ENCODE measurements at places on chromosomes 6 and 20. TPM values are rescaled to one million over a fixed set of nuclear protein-coding genes. Genes with fewer than 3 reads are reported as not detected.

ENPP5 gene
- total RNA-seq: 4.5 TPM

BCAS4 gene
- total RNA-seq: 18.9 TPM

PPIL6 gene
- 3.3 TPM for total RNA-seq

DNA sequence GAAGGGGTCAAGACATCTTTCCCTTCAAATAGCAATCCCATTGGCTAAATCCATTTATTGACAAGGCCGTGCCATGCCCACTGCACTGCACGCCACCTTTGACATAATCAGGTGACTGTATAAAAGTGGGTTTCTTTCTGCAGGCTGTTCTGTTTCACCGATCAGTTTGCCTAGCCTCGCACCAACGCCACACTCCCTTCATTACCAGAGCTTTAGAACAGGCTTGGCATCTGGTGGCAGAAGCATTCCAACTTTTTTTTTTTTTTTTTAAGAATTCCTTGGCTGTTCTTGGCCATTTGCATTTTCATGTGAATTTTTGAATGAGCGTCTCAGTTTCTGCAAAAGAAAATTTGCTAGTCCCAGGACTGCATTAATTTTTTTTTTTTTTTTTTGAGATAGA, 78.1 kb downstream of the PPP1R3G start:
- DNase-seq: no peak
- H3K27ac ChIP-seq: no peak overlapping the region
- H3K4me3 ChIP-seq: no peak overlapping the region
- no peaks in the 10 kb centered on the region for H3K36me3 ChIP-seq
- H3K4me1 ChIP-seq: peaks cover 15% of the 10 kb centered on the region

C20orf202 gene
- not detected for total RNA-seq

- no peaks in the 10 kb centered on the region for H3K27me3 ChIP-seq
- no peaks in the 10 kb centered on the region for H3K36me3 ChIP-seq
- H3K27ac ChIP-seq: no peak overlapping the region
- no peak overlapping the region for H3K4me3 ChIP-seq
- DNase-seq: no peak
- H3K4me1 ChIP-seq: no peaks in the 10 kb centered on the region
These were observed 207.6 kb downstream of the OGFRL1 start for GRCh38 chr6:71496018-71496721.

GRCh38 chr6:113449051-113449450, 408.1 kb upstream of the MARCKS start:
- no peaks in the 10 kb centered on the region for H3K27me3 ChIP-seq
- peaks cover 37% of the 10 kb centered on the region for H3K4me1 ChIP-seq
- no peak overlapping the region for H3K27ac ChIP-seq
- no peaks in the 10 kb centered on the region for H3K36me3 ChIP-seq
- DNase-seq: peak; percentile 45

TINAG gene
- total RNA-seq: not detected

DNA sequence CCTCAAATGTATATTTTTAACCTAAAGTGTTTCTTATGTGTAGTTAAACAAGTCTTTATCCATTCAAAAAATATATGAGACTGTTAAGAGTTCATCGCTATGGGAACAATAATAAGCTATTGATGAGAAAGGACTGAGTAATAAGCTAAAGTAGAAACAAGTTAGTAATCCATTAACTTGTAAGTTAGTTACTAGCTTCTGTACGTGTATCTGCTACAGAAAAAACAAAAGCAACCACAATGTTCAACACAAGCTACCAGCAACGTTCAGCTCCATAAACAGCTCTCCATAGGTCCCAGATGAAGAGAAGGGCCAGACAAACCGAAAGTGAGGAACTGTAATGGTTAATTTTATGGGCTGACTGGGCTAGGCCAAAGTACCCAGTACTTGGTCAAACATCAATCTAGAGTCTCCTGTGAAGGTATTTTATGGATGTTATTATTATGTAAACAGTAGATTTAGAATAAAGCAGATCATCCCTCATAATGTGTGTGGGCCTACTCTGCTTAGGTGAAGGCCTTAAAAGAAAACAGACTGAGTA, 33.8 kb upstream of the FAM135A start:
- no peaks in the 10 kb centered on the region for H3K27me3 ChIP-seq
- DNase-seq: no peak
- H3K4me3 ChIP-seq: no peak overlapping the region
- peaks cover 16% of the 10 kb centered on the region for H3K4me1 ChIP-seq
- H3K27ac ChIP-seq: no peak overlapping the region

- H3K27me3 ChIP-seq: peaks cover 6% of the 10 kb centered on the region
- H3K27ac ChIP-seq: no peak overlapping the region
- H3K4me3 ChIP-seq: no peak overlapping the region
- no peaks in the 10 kb centered on the region for H3K4me1 ChIP-seq
- no peaks in the 10 kb centered on the region for H3K36me3 ChIP-seq
- DNase-seq: no peak
These were observed 106.8 kb downstream of the COL19A1 start for GRCh38 chr6:69973138-69973537.

GRCh38 chr20:31496761-31497295, 17.4 kb upstream of the HM13 start:
- no peak overlapping the region for H3K27ac ChIP-seq
- H3K4me3 ChIP-seq: no peak overlapping the region
- H3K36me3 ChIP-seq: no peaks in the 10 kb centered on the region
- no peak for DNase-seq
- 0 out of 2 replicates have a peak, but pooled peaks cover 6% of the 10 kb centered on the region for H3K4me1 ChIP-seq

- DNase-seq: peak; percentile 35
- no peak overlapping the region for H3K4me3 ChIP-seq
- peaks cover 4% of the 10 kb centered on the region for H3K36me3 ChIP-seq
- H3K27me3 ChIP-seq: no peaks in the 10 kb centered on the region
- peaks cover 22% of the 10 kb centered on the region for H3K4me1 ChIP-seq
These were observed 46.8 kb downstream of the PYGB start for GRCh38 chr20:25294459-25295385.

GRCh38 chr20:63178889-63179686, 36.8 kb downstream of the YTHDF1 start:
- peaks cover 10% of the 10 kb centered on the region for H3K4me1 ChIP-seq
- H3K27ac ChIP-seq: no peak overlapping the region
- no peak overlapping the region for H3K4me3 ChIP-seq
- H3K36me3 ChIP-seq: no peaks in the 10 kb centered on the region
- no peaks in the 10 kb centered on the region for H3K27me3 ChIP-seq
- DNase-seq: peak; percentile 18

TMEM217 gene
- total RNA-seq: 0.98 TPM

- H3K27ac ChIP-seq: no peak overlapping the region
- H3K4me3 ChIP-seq: no peak overlapping the region
- H3K36me3 ChIP-seq: no peaks in the 10 kb centered on the region
- no peaks in the 10 kb centered on the region for H3K27me3 ChIP-seq
These were observed 11.5 kb downstream of the CALHM5 start for GRCh38 chr6:116522896-116523295.

- H3K36me3 ChIP-seq: no peaks in the 10 kb centered on the region
- no peak for DNase-seq
- no peak overlapping the region for H3K4me3 ChIP-seq
- no peak overlapping the region for H3K27ac ChIP-seq
- no peaks in the 10 kb centered on the region for H3K27me3 ChIP-seq
These were observed 2.9 kb upstream of the TRIM39 start for GRCh38 chr6:30323806-30324205.

- H3K4me3 ChIP-seq: no peak overlapping the region
- H3K27me3 ChIP-seq: no peaks in the 10 kb centered on the region
- no peaks in the 10 kb centered on the region for H3K36me3 ChIP-seq
- peak overlapping the region; percentile 8 for H3K27ac ChIP-seq
- H3K4me1 ChIP-seq: peaks cover 10% of the 10 kb centered on the region
These were observed 59.6 kb downstream of the PPP1R14C start for GRCh38 chr6:150202404-150202803.

GRCh38 chr20:38843346-38843745, 37.8 kb downstream of the PPP1R16B start:
- H3K4me3 ChIP-seq: no peak overlapping the region
- H3K36me3 ChIP-seq: no peaks in the 10 kb centered on the region
- H3K4me1 ChIP-seq: no peaks in the 10 kb centered on the region
- no peaks in the 10 kb centered on the region for H3K27me3 ChIP-seq

MYBL2 gene
- total RNA-seq: 92.1 TPM

- H3K4me1 ChIP-seq: no peaks in the 10 kb centered on the region
- H3K27ac ChIP-seq: no peak overlapping the region
- H3K36me3 ChIP-seq: no peaks in the 10 kb centered on the region
- no peak for DNase-seq
- H3K4me3 ChIP-seq: no peak overlapping the region
These were observed 311.9 kb upstream of the CITED2 start for GRCh38 chr6:139686308-139686707.

DNA sequence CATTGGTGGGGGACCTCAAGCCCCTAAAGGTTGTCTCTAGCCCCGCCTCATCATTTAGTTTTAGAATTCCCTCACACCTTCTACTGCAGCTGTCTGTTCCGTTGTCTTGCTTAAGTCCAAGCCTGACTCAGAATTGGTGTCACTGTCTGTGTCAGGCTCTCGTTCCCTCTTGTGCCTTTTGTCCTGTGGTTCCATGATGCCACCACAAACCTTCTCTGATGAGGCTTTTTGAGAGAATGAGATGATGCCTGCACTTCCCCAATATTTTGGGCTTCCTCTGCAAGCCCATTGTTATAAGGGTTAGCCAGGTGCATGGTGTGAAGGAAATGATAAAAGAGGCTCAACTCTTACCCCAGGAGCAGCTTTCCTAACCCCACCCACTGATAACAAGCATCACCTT, 8.1 kb upstream of the AKIRIN2 start:
- peaks cover 5% of the 10 kb centered on the region for H3K4me1 ChIP-seq
- DNase-seq: no peak
- H3K36me3 ChIP-seq: no peaks in the 10 kb centered on the region
- H3K27me3 ChIP-seq: no peaks in the 10 kb centered on the region
- H3K4me3 ChIP-seq: no peak overlapping the region

DNA sequence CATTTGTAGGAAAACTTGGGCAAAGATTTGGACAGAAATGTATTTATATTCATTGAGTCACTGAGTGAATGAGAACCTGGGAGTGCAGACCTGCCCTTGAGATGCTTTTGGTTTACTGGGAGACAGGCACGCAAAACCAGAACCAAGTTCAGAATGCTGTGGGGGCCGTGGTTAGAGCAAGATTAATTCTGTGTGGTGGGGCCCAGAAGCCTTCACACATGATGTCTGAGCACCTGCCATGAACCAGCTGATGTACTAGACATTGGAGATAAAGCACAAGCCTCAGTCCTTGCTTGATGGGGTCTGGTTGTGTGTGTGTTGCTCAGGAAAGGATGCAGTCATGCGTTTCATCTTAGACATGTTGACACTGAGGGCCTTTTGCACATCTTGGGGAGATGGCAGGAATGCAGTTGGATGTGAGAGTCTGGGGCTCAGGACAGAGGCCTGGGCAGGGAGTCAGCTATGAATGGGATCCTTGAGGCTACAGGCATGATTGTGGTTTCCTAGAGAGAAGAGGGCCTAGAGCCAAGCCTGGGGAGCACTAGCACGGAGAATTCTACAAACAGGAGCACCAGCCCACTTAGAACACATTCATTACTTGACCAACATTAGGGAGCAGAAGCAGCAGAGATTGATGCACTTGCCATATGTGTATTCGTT, 114.3 kb upstream of the TMEM181 start:
- no peaks in the 10 kb centered on the region for H3K4me1 ChIP-seq
- no peak for DNase-seq
- no peaks in the 10 kb centered on the region for H3K27me3 ChIP-seq
- no peak overlapping the region for H3K27ac ChIP-seq
- H3K36me3 ChIP-seq: no peaks in the 10 kb centered on the region
- H3K4me3 ChIP-seq: no peak overlapping the region

DNA sequence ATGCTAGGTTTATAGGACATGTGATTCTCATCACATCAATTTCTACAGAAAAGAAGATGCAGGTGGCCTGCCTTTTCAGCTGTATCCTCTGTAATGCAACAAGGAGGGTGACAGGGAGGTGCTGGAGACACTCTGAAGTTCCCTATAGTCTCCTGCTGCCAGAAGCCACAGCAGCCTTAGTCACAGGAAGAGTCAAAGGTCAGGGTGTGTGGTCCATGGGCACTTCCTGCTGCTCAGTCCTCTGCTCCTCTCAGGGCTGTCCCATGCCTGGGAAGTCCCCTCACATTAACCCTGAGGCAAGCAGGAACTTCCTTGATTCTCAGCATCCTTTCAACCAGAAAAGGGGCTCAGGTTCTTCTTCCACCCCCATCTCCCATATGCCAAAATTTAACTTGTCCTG, 144.8 kb upstream of the FOXA2 start:
- no peak for DNase-seq
- no peak overlapping the region for H3K4me3 ChIP-seq
- no peaks in the 10 kb centered on the region for H3K27me3 ChIP-seq
- H3K27ac ChIP-seq: no peak overlapping the region
- H3K4me1 ChIP-seq: no peaks in the 10 kb centered on the region

DNA sequence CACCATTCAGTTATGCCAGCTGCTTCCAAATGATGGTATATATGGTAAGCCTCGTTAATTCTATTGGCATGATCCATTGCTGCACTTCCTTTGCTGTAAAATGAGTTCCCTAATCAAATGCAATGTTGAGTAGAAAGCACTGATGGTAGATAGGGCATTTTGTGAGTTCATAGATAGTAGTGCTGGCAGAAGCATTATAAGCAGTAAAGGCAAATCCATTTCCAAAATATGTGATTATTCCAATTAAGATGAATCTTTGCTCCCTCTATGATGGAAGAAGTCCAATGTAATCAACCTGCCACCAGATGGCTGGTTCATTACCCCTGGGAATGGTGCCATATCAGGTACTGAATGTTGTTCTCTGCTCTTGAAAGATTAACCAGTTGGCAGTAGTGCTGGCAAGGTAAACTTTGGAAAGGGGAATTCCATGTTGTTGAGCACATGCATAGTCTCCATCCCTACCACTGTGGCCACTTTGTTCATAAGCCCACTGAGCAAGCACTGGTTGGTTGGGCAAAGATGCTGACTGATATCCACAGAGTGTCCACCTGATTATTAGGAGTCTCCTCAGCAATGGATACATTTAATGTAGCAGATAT, 5.6 kb upstream of the TBPL1 start:
- no peak overlapping the region for H3K4me3 ChIP-seq
- H3K27me3 ChIP-seq: no peaks in the 10 kb centered on the region

VSTM2L gene
- total RNA-seq: 0.69 TPM

RHAG gene
- 0.57 TPM for total RNA-seq

PRICKLE4 gene
- 2.9 TPM for total RNA-seq

DNA sequence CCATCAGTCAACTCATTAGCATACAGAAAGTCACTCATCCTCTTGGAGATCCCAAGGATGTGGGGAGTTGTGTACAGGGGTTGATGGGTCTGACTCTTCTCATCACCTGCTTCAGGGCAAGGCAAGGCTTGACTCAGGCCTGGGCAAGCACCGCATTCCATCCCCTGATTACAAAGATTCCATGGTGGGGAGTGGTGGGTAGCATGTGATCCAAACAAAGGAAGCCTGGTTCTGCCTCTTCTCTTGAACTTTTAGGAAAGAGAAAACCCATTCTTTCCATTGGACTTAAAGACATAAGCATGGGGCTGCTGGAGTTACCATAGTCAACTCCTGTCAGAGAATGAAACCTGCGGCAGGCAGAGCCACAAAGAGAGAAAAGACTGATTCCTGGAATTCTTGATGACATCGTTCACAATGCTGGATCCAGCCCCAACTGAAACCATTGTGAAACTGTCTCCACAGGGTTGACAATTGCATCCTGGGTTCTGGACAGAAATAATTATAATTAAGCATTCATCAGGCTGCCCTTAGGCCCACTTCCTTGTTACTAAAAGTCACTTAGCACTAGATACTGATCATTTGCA, 235.8 kb upstream of the KCNG1 start:
- H3K27ac ChIP-seq: no peak overlapping the region
- H3K27me3 ChIP-seq: no peaks in the 10 kb centered on the region
- peaks cover 13% of the 10 kb centered on the region for H3K4me1 ChIP-seq
- DNase-seq: no peak
- H3K36me3 ChIP-seq: no peaks in the 10 kb centered on the region

WFDC10B gene
- not detected for total RNA-seq
